ENCODE measurements at places on chromosomes 2 and 18.

GRCh38 chr2:71473346-71474031 is 20.1 kb downstream of the DYSF start:
- DNase-seq, result no peak

DNA sequence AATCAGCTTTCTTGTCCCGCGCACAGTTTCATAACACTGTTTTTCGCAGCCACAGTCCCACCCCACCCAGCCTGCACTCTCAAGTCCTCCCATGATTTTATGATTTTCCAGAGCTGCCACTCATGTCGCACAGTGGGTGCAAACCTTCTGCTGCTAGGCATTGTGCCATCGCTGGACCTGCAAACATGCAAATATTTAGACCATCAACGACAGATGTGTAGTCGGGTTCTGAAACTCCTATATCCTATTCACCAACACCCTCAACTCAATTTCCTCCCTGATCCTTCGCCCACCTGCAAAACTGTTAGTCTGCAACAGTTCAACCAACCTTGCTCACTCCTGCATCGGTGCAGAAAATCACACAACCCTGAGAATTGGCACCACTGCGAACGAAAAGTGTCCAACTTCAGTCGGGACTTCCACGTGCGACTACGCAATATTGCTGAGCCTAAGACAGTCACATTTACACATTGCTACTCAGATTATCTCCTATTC is 871 bp upstream of the ALS2 start:
- DNase-seq, result peak; percentile 7

- DNase-seq, result no peak
Measured at GRCh38 chr18:53426666-53427184, 797.7 kb downstream of the MBD2 start.

DNA sequence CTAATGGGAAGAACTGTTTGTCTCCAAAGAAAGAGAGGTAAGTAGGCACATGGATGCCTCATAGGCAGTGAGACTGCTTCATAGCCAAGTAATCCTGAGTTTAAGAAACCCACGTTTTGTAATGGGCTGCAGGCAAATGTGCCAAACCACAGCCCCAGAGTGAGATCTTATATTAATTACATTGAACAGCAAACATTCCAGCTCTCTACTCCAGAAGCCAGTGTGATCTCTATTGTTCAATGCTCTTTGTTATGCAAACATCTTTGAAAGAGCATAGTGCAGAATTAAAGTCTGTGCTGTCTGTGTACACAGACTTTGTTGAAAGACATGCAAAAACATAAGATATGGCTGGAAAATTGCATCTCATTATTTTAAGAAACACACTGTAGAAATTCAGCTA is 720.8 kb upstream of the REG3G start:
- no peak for DNase-seq

GRCh38 chr18:12309683-12310198 is 1.7 kb downstream of the TUBB6 start:
- DNase-seq, result no peak

- no peak for DNase-seq
Measured at GRCh38 chr2:102749938-102750337, 11.9 kb upstream of the TMEM182 start.

DNA sequence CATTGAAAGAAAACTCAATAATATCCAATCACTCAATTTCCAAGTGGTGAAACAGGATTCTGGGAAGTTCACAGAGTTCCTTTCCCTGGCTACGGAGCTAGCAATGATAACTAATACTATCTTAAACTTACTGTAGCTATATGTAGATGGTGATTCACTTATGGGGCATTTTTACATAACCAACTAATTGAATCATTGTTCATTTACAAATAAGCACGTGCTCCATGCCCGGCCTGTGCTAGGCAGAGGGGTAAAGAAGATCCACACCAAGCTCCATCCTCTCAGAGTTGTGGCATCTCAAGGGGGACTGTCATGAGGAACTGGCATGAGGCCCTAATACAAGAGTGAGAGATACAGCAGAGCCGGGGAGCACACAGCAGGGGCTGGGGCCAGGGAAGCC is 176.3 kb downstream of the ANKRD30B start:
- no peak for DNase-seq

- DNase-seq, result no peak
Measured at GRCh38 chr2:189327879-189328847, 113.1 kb upstream of the WDR75 start.

GRCh38 chr2:233832414-233832813 is 21.9 kb downstream of the HJURP start:
- no peak for DNase-seq

DNA sequence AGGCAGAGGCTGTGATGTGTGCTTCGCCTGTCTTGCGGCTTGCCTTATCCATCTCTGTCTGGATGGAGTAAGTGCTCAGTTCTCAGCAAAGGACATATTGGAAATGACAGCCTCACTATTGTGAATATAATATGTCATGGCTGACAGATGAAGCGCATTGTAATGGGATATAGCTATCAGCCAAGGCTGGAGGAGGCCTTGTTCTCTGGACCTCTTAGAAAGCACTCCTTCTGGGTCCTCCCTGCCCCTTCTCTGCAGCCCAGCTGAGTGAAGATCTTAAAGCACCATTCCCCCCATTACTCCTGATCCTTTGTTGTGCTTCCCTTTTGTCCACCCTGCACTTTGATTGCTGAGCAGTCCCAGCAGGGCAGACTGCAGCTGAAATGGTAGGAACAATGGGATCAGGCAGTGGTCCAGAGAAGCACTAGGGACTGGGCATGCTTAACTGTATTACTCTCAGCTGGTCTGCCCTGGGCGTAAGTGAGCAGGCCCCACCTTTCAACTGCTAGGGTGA is 265.3 kb downstream of the SETBP1 start:
- DNase-seq, result no peak

- DNase-seq, result no peak
Measured at GRCh38 chr2:18856765-18857164, 267.4 kb upstream of the NT5C1B start.

DNA sequence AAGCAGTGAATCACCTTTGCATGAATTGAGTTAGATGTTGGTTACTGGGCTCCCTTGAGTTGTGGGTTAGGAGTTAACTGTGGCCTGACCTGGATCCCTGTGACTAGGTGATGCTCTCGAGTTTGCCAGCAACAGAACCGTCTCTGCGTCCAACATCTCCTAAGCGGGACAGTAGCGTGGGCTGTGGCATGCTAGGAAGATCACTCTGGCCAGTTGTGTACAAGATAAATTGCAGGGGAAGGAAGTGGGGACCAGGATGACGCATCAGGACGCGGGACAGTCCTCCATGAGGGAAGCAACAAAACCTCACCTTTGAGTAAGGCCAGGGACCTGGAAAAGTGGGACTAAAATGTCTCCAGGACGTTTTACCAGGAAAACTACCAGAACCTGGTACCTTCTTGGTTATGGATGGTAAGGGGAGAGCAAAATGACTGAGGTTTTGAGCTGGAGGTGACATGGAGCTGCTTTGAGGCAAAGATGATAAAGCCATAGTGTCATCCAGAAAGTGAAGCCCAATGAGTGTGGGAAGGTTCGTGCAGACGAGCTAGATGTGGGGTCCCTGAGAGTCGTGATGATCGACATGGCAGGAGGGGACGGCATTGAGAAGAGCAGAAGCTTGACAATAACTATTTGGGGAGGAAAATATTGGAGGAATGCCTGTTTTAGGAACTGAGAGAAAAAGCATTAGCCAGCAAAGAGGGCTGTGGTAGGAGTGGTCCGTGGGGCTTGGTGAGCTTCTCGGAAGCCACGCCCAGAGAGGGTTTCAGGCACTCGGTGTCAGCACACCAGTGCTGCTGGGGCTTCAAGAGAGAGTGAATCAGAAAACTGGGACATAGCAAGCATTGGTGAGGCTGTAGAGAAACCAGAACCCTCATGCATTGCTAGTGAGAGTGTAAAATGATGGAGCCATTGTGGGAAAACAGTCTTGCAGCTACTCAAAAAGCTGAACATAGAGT is 95.1 kb downstream of the SMAD7 start:
- DNase-seq, result no peak

DNA sequence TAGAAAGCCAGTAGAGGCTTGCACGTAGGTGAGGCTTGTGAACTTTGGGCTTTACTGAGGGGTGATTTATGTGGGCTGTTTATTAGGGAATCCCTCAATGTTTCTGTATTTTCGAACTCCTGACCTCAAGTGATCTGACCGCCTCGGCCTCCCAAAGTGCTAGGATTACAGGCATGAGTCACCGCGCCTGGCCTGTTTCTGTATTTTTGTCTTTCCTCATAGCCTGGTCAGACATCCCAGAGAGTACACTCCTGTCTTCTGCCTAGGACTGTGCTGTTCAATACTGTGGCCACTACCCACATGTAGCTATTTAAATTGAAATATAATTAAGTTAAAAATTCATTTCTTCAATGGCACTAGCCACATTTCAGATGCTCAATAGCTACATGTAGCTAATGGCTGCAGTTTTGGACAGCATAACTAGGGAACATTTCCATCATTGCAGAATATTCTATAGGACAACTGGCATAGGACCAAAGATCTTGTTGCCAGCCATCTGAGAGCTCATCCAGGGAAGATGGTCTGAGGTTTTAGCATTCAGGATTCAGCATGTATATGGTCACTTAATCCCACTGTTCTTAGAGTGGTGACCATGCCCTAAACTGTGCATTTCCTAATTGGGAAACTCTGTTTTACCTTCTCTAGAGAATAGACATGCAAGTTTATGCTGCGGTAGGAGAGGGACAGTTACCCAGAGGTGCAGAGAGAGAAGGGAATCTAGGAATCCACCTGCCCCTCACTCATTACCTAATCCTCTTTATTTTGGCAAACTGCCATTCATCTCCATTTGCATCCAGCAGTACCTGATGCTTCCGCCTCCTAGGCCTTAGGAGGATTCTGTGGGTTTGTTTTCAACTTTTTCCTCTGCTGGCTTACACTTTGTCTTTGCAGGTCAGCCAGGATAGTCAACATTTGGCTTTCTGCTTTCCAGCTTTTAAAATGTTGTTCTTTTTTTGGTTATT is 64.4 kb downstream of the LCLAT1 start:
- no peak for DNase-seq

- DNase-seq, result no peak
Measured at GRCh38 chr2:215830304-215830703, 183.0 kb downstream of the MREG start.

GRCh38 chr2:66915237-66915636 is 480.3 kb downstream of the MEIS1 start:
- DNase-seq, result no peak

- no peak for DNase-seq
Measured at GRCh38 chr2:111053266-111053665, 67.4 kb upstream of the BCL2L11 start.

GRCh38 chr18:45670281-45670962 is 53.6 kb upstream of the SLC14A1 start:
- peak; percentile 27 for DNase-seq

- DNase-seq, result no peak
Measured at GRCh38 chr2:128756365-128756717, 437.7 kb upstream of the HS6ST1 start.

GRCh38 chr2:460861-461260 is 173.0 kb upstream of the ALKAL2 start:
- peak; percentile 22 for DNase-seq

GRCh38 chr2:46545015-46545839 is 65.9 kb downstream of the TMEM247 start:
- no peak for DNase-seq

DNA sequence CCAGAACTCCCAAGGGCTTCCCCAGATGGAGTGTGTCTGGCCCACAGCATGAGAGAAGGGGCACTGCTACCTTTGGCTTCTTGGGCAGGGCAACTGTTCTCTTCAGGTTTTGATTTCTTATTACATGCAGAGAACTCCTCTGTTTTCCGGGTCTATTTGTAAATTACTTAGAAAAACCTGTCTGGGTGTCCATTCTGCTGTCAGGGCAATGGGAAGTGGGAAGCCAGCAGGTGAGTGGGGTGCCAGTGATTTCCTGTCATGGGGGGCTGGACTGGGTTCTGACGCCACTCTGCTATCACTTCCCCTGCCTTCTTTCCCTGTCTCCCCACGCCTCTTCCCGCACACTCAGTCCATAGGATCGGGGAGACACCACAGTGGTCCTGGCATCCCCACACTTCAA is 58.0 kb upstream of the LGALSL start:
- no peak for DNase-seq

- DNase-seq, result no peak
Measured at GRCh38 chr2:39762448-39762847, 16.6 kb downstream of the THUMPD2 start.

GRCh38 chr18:27871726-27872125 is 305.2 kb downstream of the CDH2 start:
- DNase-seq, result no peak

- DNase-seq, result no peak
Measured at GRCh38 chr2:224892574-224893204, 149.6 kb downstream of the DOCK10 start.

DNA sequence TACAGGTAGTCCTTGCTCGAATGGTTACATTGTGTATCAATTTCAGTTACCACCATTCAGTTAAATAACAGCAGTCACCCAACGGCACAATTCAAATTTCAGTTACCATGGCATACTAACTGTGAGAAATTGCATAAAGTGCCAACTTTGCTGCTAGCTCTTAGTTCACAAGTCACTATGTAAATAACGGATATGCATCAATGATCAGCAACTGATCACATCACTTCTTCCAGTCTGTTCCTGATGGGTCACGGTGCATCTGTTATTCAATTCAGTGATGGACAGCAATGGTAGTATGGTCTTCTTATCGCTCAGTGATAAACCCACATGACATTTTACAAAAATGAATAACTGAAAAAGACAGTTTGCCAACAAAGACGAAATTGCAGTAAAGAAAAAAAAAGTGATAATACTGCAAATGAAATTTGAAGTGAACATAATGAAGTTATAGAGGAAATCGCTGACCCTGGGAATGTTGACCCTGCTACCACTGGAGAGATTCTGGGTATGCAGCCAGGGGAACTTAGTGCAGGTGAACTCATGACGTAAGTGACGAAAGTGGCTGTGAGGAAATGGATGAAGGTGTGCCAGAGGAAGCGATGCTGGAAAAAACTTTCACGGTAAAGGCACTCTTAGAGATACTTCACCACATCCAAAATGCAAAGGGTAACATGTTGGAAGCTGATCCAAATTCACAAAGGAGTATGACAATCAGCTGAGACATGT is 25.9 kb upstream of the RAPGEF4 start:
- no peak for DNase-seq

DNA sequence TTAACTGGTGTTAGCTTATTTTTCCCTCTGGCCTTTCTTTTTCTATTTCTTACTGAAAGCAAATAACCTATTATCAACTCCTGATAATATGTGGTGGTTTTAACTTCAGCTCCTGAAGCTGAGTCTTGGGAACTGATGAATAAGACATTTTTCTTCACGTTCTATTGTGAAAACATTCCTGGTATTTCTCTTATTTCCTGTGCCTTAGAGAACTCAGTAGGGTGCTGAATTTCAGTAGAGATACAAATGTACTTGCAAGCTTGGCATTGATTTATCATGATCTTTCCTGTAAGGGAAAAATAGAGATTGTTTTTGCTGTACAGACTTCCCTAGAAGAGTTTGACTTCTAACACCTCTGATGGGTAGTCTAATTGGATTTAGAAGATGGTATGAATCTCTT is 52.8 kb upstream of the DCC start:
- no peak for DNase-seq

DNA sequence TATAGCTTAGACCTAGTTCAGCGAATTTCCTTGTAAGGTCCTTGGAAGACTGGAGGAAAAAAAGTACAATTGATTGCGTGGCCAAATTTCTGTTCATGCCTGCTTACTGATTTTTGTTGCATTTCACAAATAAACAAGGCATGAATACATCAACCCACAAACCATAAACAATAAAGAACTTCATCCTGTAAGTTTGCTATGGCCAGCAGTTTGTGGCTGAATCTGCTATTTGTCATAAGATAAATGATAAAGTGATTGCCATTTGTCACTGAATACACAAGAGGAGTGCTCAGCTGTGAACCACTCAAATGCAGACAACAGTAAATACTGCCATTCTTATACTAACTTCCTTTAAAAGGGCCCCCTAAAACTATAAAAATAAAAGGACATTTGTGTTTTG is 259.5 kb downstream of the CCDC178 start:
- DNase-seq, result no peak
